ENCODE measurements at places on chromosomes 7 and 10. TPM values are rescaled to one million over a fixed set of nuclear protein-coding genes. Genes with fewer than 3 reads are reported as not detected.

The CAMK1D gene
- total RNA-seq, result 31.0 TPM

The EIF5AL1 gene
- total RNA-seq, result 0.52 TPM

The RBM20 gene
- 1.6 TPM for total RNA-seq

The GFRA1 gene
- 61.8 TPM for total RNA-seq

The PIP gene
- total RNA-seq, result 592 TPM

The AMPH gene
- total RNA-seq, result 2.0 TPM

The SPDYE11 gene
- total RNA-seq, result not detected

Measured in suprapubic skin (tissue), 4 donors.